ENCODE measurements at places on chromosomes 3 and 15.

- no peak for DNase-seq
Observed at GRCh38 chr15:101466188-101466587, 23.3 kb downstream of the PCSK6 start.

DNA sequence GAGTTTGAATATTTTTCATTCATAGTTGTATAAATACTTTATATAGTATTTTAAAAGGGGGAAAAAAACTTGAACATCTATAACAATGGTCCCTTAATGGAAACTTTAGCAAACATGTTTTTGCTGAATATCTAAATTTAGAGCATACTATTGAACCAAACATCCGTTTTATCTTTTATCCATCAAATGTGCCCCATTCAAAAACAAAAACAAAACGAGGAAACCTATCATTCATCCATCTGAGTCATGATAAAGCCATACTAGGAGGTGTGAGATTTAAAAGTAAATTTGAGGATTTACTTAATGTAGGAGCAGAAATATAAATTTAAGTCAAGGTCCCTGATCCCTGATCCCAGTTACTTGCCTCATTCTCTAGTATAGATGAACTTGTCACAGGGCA lies 463.6 kb upstream of the MDFIC2 start:
- DNase-seq, result no peak

DNA sequence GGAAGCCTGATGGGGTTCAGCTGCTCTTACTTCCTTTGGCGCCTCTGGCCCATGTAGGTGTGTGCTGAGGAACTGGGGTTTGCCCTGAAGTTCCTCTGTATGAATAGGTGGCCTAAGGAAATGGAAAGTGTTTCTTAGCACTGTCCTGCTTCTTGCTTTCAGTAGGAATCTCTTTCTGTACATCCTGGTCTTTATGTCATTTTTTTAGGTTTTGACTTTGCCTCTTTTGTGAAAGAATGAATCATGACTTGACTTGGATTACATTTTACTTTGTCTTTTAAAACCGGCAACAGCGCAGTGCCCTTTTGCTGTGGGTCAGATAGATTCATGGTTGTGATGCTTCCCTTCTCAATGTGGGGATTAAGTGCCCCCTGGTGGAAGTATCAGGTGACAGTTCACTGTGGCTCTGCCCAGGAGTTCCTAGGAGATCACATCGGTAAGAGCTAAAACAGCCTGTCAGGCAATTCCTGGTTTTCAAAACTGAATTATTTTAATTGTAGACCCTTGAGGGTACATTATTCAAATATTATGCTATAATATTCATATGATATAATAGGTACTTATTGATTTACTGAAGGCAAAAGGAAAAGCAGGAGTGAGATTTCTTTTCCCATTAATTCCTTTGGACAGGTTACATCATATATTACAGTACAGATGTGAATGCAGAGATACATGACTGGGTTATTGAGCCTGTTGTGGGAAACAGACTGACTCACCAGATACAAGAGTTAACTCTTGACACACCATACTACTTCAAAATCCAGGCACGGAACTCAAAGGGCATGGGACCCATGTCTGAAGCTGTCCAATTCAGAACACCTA lies 95.4 kb downstream of the HCN4 start:
- peak; percentile 41 for DNase-seq

DNA sequence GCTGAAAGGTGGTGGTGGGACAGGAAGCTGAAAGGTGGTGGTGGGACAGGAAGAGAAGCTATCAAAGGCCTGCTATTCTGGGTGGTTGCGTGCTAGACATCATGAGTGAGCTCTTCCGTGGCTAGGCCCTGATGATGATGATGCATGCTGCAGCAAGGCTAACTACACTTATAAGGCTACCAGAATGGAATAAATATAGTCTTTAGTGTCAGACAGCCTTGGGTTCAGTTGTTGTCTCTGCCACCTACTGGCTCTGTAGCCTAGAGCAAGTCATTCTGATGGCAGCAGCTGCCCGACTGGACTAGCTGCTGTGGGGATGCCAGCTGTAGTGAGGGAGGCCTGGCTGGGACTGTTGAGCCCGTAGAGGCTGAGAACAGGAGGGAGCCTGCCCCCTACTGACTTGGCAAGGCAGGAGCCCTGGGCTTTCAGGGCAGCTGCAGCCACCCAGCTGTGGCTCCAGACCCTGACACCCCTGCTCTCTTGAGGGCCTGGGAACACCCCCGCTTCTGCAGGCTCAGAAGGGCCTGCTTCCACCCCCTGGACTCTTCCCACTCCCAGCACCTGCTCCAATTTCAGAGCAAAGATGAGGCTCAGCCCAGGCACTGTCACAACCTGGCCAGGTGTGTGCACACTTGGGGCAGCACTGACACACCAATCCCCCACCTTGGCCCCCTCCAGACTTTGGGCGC lies 21.4 kb upstream of the ZBED2 start:
- DNase-seq, result peak; percentile 66

DNA sequence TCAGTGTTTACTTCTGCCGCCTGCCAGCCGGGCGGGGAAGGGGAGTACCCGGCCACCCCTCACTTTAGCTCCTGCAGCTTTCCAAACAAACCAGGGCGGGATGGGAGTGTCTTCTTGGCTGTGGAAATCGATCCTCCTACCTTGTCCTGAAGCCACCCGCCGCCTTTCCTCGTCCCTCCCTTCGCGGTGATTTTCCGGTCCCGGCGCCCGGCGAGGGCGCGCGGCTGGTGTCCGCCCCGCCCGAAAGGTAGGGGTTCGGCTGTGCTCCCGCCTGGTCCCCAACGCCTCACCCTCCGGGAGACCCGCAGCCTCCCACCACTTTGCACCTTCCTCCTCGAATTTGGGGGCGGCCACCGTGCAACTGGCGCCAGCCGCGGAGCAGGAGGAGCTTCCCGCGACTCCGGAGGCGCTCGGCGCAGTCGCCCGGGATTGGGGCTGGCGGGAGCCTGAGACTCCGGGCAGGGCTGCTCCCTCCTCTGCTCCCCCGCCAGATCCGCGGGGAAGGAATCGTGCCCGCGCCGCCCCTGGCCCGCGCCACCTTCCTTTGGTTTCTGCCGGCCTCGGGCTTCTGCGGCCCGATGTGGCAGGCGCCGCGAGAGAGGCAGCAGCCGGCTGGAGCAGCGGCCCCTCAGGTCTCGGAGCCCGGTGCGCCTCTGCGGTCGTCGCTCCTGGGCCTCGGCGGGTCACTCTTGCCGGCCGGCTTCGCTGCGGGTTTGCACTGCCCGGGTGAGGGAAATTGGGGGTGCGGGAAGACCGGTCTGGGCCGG lies 30.7 kb upstream of the ST3GAL6 start:
- DNase-seq, result no peak
